ENCODE measurements at places on chromosomes 5 and 9.

- no peak for DNase-seq
These were observed 28.6 kb downstream of the ALDH1A1 start for GRCh38 chr9:72924154-72924790.

- DNase-seq, result peak; percentile 30
These were observed 102.8 kb downstream of the PLK2 start for GRCh38 chr5:58357121-58357520.

GRCh38 chr5:42436051-42436450 lies 12.8 kb downstream of the GHR start:
- DNase-seq, result no peak

- DNase-seq, result no peak
These were observed 79.1 kb upstream of the GPR151 start for GRCh38 chr5:146595088-146595487.

GRCh38 chr5:166570865-166571264 lies 1720.6 kb upstream of the WWC1 start:
- no peak for DNase-seq

DNA sequence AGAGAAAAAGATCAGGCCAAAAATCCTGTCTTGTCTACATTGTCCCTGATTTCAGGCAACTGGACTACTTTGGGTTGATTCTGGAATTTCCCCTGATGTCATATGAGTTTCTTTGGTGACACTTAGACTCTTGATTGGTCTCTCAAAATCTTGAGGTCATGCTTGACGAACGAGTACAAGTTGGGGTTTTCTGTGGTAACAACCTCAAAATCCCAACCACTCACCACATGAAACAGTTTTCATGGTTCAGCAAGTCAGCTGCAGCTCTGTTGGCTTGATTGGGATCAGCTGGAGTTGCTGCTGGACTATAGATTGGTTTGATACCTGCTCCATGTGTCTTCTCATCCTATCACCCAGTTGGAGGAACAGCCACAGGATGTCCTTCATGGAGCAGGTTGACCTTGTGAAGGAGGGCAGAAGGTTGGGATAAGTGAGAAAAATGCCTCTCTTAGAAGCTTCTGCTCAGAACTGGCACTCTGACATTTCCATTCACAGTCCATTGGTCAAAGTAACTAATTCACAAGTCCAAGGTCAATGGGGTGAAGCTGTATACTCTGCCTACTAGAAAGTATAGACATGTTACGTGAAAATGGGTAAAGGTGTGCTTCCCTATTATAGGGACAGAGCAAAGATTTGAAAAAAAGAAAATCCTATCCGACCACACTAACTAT lies 284.5 kb downstream of the SH3GL2 start:
- no peak for DNase-seq

- DNase-seq, result peak; percentile 79
These were observed 48.6 kb upstream of the TLE1 start for GRCh38 chr9:81737871-81738507.

DNA sequence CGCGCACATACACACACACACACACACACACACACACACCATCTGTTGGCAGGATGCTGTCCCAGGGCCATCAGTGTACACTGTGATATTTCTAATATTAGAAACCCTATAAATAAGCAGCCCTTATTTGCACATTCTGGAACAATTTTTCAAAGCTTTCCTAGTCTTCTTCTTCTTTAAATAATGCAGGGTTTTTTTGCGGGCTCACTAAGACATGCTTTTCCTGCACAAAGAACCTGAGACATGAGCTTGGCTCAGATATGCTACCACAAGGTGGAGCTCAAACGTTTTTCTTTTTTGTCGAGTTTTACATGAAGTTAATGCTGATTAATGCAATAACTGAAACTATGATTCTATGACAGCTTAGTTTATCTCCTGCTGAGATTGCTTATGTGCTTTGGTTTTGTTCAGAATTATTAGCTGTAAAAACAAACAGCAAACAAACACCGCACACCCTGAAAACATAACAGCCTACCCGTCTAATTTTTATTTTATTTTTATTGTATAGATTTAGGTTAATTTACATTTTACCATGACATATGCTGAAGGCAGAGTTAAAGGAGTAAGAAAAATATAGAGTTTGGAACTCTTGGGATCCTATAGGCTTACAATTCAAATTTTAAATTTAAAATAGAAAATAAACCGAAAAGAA lies 95.8 kb downstream of the ALDH1A1 start:
- peak; percentile 86 for DNase-seq

DNA sequence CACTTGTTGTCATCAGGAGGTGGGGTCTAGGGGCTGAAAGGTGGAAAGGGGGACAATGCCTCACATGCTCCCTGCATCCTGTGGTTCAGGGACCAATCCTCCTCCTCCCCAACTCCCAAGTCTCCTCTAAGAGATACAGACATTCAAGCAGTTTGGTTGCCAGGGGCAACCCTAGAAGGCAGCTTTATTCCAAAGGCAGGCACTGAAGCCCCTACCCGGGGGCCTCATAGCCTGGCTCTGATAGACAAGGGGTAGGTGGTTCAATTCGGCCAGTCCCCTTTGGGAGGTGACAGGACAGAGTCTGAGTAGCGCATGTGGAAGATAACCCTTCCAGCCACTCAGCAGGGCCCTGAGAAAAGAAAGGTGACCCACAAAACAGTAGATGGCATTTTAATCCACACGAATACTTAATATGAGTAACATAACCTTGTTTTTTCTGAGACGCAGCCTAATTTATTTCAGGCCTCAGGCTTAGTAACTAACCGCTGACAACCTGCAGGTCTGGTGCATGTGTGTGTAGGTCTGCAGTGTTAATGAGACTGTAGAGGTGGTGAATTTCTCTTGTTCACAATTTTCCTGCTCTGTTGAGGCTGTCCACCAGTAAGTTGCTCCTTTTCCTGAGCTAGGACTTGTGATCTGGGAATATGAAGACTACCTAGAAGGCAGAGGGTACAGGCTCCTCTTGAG lies 31.3 kb upstream of the HSPA9 start:
- DNase-seq, result no peak

GRCh38 chr9:128916204-128916603 lies 4.6 kb upstream of the PHYHD1 start:
- DNase-seq, result peak; percentile 27

DNA sequence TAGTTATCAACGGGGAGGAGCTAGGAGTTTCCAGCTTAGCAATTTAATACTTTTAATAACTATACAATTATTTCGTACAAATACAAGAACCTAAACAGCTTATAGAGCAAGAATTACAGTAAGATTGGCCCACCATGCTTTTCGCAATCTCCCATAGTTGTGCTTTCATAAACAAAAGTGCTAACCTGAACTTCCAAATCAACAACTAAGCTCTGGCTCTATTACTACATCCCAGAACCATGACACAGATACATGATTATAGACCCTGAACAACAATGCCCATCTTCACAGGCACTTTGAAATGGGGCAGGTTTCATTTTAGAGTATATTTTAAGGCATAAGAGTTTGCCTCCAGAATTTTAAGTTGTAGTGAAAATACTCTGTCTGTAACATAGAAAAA lies 203.5 kb downstream of the DMRTA1 start:
- no peak for DNase-seq

DNA sequence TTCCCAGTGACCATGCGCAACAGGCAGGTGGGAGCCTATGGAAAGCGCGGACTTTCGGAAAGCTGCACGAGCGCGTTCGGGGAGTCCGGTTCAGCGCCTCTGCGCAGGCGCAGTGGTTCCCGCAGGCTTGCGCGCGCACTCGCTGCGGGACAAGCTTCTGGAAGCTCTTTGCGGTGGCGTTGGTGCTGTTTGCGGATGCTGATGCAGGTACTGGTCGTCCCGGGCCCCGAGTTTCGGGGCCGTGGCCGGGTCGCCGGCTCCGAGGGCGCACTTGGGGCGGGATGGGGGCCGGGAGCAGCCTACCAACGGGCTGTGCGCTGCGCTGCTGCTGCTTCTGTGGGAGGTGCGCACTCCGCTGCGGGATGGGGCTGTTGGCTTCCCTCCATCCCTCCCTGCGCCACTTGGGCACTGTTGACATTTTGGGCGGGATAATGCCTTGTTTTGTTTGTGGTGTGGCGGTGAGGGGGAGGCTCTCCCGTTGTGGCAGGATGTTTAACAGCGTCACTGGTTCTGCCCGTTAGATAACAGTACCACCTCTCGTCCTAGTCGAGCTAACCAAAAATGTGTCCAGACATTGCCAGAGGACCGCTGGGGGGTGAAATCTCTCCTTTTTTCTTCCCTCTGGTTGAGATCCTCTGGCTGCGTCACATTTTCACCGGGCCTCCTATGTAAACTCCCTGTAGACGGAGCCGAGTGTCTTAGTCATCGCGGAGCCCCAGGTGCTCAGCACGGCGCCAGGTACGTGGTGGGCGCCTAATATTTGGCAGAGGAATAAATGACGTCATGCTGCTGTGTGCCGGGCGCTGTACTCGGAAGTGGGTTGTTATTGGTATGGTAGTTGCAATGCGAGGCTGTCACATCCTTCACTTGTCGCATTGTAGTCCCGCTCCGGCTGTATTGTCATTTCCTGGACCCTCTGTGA lies at the start of gene ZNF483:
ZNF483 (plus strand) TSS at position 124 of the 922 bp plus-strand sequence. CDS start 2,217 bp downstream, outside the sequence.
- DNase-seq, result peak; percentile 86

DNA sequence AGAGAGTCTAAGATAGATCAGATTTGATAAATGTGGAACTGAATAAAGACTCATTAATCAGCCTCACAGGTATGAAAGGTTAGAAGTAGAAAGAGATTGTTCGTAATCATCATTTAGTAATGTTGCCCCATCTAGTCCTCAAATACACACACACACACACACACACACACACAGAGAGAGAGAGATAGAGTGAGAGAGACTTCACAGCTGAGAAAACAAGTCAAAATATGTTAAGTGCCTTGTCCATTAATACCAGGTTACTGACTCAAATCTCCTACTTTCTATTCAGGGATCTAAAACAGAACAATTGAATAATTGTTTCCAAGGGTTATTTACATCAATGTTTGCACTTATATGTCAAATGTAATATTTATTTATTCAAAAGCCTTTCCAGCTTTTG lies 284.6 kb downstream of the MRPS30 start:
- DNase-seq, result no peak

DNA sequence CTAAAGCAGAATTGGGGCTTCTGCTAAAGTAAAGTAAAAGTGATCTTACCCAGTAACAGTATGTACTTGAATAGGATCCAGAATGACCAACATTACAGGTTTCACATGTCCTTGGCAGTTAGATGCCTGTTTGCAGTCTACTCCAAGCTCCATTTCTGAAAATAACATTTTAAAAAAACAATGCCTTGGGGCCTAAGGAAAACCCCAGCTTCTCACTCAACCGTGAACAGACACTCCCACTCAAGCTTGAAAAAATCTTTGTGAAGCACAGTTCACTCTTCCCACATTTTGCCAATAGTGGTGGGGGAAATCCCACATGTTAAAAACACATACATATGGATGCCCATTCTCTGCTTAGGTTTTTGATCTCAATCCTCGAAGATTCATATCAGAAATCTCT lies 304.1 kb downstream of the ARRDC3 start:
- peak; percentile 56 for DNase-seq

- peak; percentile 93 for DNase-seq
These were observed 269.4 kb upstream of the PTGER4 start for GRCh38 chr5:40410231-40410861.

DNA sequence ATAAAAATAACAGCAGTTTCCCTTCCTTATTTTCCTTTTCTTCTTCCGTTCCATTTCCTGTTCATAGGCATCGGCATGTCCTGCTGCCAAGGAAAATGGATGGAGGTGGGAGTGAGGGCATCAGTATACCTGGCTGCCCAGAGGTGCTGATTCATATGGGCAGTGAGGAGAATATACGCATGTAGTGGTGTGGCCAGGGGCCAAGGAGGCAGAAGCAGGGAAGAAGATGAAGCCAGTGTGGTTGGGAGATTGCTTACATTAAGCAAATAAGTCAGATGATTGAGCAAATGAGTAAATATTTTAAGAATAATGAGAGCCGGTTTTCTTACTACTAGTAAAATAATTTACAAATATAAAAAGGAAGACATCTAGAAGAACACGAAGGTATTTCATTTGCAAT lies 344.9 kb upstream of the PAPPA start:
- peak; percentile 49 for DNase-seq

DNA sequence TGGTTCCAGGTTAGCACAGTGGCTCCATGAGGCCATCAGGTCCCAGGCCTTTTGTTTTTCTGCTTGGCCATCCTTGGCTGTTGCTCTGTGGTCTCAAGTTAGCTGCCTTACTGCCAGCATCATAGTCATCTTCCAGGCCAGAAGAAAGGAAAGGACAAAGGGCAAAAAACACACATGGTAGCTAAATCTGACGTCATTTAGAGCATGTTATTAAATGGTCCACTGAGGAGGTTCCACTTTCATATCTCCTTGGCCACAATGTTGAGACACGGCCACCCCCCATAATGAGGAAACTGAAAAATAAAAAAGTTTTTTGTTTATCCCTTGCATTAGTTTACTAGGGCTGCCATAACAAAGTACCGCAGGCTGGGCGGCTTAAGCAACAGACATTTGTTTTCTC lies 106.4 kb upstream of the NIPBL start:
- DNase-seq, result no peak

- no peak for DNase-seq
These were observed 46.3 kb upstream of the CXCL14 start for GRCh38 chr5:135625061-135625460.

DNA sequence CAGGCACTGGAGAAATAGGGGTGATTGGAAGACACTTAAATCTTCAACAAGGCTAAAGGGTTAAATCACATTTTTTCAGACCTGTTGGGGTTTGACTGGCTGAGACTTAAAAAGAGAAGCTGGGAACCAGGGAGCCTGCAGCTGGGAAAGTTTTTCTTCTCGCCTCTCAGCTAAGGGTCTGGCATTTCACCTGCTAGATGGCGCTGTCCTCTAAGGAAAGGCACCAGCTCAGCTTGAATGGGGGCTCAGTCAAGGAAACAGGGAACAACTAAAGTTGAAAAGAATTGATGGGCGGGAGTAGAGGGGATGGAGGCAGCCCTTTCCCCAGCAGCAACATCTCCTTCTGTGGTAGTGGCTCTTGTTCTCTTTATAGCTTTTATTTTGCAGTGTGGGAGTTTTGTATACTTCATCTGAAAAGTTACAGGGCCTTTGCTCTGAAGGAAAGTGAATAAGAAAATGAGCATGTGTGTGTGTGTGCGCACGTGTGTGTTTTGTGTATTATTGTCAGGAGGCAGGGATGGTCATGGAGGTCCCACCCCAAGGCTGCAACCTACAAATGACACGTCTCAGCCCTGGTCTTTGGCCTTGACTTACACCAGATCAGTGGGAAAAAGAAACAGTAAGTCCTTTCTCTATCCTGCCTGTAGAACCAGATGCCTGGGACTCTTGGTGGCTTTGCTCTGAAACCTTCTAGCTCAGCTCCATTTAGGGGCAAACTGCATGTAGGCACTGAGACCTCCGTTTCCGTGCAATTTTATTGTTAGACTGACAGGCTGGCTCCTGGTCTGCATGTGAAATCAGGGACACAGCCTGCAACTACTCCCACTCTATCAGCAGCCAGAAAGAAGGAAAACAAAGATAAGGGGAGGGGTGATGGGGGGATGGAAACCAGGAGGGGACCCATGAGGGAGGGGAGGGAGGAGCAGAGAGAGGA lies 316.2 kb upstream of the CLINT1 start:
- peak; percentile 84 for DNase-seq
